Pulmonary artery endothelial cell (primary cell): ENCODE measurements at places on chromosomes 2 and 18. TPM values are rescaled to one million over a fixed set of nuclear protein-coding genes. Genes with fewer than 3 reads are reported as not detected.

Gene ZNF804A
- not detected in 2 replicates for total RNA-seq

Gene MAL
- total RNA-seq, result not detected in 2 replicates

Gene SERPINB12
- not detected in 2 replicates for total RNA-seq

Gene POTEI
- total RNA-seq, result 0.07 TPM in 2 replicates

Gene PIKFYVE
- 23.4 and 31.8 TPM in 2 replicates for total RNA-seq

Gene SERPINB4
- total RNA-seq, result not detected in 2 replicates
